ENCODE measurements at places on chromosomes 2 and 18.

- DNase-seq: no peak
Observed at GRCh38 chr2:120807751-120808150, 72.1 kb downstream of the GLI2 start.

- DNase-seq: no peak
Observed at GRCh38 chr2:167793725-167794124, 453.7 kb downstream of the STK39 start.

DNA sequence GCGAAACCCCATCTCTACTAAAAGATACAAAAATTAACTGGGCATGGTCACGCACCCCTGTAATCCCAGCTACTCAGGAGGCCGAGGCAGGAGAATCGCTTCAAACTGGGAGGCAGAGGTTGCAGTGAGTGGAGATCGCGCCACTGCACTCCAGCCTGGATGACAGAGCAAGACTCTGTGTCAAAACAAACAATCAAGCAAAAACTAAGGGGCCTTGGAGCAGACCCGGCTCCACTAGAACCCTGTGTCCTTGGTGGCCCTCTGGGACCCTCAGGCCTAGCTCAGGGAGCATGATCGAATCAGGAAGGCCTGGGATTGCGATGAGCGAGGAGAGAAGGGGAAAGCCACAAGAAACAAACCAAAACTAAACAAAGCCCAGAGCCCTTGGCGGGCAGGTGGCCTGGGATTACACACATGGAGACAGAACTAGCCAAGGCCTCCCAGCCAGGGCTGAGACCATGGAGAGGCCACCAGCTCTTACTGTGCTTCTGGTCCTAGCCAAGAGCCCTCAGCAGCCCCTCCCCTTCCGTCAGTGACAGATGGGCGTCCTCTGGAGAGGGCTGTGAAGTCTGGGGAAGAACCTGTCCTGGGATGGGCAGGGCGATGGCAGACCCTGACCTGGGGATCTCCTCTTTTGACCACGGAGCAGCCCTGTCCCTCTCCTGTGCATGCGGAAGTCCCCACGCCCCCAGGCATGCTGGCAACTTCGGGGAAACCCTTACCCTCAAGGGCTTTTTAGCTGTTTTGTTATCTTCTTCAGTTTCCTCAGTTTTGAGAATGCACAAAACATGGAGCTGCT is 27.4 kb upstream of the CATIP start:
- no peak for DNase-seq

DNA sequence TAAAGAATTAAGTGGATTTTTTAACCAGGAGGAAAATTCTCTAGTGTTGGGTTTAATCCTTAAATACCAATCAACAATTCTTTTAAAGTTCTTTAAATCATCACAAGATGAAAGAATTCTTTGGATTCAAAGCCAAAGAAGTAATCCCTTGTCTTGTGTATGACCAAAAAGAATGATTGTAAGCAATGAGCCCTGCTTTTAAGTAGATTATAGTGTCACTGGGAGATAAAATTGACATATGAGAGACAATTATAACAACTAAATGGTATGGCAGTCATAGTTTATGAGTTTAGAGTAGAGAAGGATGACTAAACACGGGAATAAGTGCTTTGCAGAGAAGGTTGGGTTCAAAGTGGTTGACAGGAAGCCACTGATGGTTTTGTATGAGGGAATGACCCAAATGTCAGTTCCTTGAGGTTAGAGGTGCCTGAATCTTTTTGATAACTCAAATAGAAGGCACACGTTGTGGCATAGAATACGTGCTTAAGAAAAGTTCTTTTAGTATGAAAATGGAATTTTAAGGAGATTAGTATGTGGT is 199.6 kb upstream of the TCF4 start:
- peak; percentile 56 for DNase-seq

DNA sequence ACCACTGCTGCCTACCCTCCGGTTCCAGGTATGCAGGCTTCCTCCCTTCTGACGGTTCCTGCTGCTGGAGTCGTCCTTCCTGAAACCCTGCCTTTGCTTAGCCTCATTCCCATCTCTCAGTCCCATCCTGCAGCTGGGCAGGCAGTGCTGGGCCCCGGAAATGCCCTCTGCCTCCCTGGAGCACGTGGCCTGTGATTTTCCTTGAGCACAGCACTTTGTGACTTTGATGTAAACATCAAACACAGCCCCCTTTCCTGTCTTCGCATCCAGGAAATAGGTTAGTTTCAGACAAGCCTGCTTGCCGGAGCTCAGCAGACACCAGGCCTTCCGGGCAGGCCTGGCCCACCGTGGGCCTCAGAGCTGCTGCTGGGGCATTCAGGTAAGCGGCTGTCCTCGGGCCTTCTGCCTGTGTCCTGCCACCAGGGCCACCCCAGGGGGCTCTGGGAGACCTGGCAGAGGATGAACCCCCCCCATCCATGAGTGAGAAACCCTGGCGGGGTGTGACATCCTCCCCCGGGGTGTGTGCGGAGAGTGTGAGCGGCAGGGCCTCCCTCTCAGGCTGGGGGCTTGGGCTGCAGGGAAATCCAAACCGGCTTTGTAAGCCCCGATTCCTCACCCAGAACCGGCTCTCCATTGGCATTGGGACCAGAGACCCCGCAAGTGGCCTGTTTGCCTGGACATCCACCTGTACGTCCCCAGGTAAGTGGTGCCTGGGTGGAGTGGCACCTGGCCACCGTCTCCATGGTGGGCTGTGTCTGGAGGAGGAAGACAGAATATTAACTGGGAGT is at the start of gene ZAP70:
Gene ZAP70, plus strand, starts transcription at position 281 of the 788 bp plus-strand sequence. CDS start 10,461 bp downstream, outside the sequence.
- DNase-seq: no peak

DNA sequence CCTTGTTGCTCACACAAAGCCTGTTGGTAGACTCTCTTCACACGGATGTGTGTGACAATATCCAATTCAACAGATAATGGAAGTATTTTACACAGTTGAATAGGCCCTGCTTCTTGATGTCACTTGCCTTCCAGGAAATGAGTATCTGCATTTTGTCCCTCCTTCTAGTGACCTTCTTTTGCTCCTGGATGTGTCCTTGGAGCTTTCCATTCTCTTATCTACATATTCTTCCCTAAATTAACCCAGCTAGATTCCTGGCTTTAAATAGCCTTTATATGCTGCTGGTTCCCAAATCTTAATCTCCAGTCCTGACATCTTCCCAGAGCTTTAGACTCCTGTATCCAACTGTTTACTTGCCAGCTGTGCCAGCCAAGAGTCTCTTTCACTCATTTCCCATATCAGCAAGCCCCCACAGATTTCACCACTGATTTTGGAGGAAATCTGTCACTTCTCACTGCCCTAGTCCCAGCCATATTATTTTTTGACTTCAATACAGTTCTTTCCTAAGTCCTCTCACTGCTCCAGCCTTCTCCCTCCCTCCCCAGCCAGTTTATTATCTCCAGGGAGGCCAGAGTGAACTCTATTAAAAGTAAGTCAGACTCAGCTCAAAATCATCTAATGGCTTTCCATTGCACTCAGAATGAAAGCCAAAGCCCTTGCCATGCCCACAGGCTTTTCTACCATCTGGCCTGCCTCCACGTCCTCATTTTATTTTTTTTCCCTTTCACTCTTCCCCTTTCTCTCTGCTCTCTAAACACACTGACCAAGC is 170.0 kb downstream of the PDE11A start:
- no peak for DNase-seq

- DNase-seq: no peak
Observed at GRCh38 chr2:222960126-222960525, 91.9 kb upstream of the KCNE4 start.

DNA sequence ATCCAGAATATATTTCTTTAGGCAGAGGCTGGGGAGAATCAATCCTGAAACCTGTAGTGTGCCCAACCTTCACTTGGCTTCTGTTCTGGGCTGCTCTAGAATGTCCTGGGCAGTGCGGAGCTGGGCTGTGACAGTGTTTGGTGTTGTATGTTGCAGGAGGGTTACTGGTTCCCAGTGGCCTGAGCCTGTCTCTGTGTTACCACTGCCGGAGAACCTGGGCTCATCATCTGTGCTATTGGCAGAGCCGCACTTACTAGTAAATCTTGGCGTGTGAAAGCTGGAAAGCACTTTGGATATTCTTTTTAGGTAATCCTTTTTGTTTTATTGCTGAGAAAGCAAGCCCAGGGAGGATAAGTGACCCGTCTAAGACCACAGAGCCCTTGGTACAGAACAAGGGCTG is 412.9 kb downstream of the SLC4A3 start:
- DNase-seq: no peak
